SK-N-MC (cell line): ENCODE measurements at places on chromosomes 6 and 20.
A peak's percentile ranks its signal among the peaks of the same experiment; 100 is the strongest.

GRCh38 chr6:84462698-84463097 is 235.3 kb upstream of the CEP162 start:
- DNase-seq: no peak

DNA sequence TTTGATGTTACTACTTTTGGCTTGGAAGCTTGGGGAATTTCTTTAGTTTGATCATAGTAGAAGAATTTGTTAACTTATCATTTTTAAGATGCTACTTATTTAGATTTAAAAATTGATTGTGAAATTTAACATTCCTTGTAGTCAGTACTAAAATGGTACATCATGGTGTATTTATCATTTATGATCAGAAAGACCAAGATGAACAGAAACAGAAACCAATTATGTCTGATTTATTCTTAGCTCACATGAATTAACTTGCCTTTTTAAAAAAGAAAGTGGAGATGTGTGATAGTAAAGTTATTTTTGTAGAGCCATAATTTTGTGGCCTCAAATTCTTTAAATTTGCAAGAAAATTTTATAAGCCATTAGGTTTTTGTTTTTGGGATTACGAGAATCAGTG is 77.6 kb downstream of the LIN28B start:
- DNase-seq: no peak

DNA sequence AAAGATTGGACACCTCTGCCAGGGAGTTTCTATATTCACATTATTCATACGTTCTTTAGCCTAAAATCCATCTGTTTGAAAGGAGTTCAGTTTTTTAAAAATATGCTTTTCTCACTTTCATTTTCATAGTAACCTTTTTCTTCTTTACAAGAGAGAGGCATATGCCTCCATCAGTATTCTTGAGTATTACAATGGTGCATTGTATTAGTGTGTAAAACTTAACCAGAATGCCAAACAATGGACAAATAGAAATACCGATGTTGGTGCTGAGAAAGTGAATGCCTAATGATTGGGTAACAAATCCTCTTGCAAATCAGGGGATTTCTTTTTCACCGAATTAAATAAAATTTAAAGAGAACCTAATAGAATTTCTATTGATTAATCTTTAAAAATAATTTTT is 163.2 kb upstream of the LAMA2 start:
- no peak for DNase-seq

GRCh38 chr20:40489886-40490285 is 199.2 kb downstream of the MAFB start:
- DNase-seq: no peak

- no peak for DNase-seq
Measured at GRCh38 chr20:63121749-63122405, 94.1 kb downstream of the YTHDF1 start.

- DNase-seq: no peak
Measured at GRCh38 chr6:168040856-168041496, 38.0 kb downstream of the FRMD1 start.

DNA sequence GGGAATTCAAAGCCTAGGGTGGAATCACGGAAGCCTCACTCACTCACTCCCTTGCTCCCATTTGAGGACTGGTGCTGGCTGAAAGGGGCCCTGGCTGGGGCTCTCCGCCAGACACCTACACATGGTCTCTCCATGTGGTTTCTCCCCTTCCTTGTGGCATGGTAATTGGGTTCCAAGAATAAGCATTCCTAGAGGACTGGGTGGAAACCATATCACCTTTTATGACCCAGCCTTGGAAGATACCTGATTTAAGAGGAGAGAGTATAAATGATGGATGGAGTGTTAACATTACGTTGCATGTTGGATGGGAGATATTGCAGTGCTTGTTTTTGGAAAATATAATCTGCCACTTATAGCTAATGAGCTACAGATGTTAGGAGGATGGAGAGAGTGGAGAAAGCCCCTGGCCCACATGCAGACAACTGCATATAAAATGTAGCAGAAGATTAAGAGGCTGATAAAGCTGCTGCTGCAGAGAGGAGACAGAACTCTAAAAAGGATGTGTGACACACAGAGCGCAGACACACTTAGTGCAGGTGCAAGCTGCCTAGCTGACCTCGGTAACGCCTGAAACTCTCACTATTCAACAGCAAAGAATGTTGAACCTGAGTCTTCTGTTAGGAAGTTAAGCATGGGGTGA is 23.3 kb upstream of the CDKN1A start:
- DNase-seq: peak; percentile 68

DNA sequence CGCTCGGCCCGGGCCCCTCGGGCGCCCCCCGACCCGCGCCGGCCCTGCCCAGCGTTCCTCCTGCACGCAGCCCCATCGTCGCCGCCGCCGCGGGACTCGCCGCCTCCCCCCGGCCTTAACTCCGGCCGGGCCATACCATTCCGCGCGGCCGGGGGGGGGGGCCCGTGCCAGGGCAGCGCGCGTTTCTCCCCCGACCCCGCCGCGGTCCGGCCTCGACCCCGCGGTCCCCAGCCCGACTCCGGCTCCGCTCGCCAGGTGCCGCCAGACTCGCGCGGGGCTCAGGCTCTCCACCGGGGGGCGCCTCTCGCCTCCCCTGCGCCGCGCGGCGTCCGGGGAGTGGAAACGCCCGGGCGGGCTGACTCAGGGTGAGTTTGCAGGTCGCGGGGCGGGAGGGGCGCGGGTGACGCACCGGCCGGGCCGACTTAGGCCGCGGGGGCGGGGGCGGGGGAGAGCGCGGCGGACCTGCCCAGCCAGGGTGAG is at the start of gene SRXN1:
Gene SRXN1 (minus strand): TSS at position 91 of the 480 bp plus-strand sequence. CDS start 15 bp downstream, at position 76.
- DNase-seq: no peak

GRCh38 chr6:31332637-31333602 is 24.1 kb downstream of the HLA-B start:
- DNase-seq: no peak

DNA sequence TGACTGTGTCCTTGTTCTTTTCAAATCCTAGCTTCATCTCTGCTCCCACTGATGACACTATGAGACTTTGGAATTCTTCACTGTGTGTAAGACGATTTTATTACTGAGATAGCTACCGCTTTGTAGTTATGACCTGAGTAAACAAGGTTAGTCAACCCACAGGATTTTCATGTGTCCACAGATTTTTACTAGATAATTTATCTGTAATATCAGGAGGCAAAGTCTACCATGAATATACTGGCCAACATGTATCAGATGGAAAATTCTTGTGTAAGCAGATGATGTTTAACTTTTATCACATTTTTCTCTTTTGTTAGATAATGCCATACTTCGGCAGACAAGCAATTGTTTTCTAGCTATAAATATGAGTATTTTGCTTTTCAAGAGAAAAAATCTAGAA is 119.8 kb downstream of the SGK1 start:
- no peak for DNase-seq

DNA sequence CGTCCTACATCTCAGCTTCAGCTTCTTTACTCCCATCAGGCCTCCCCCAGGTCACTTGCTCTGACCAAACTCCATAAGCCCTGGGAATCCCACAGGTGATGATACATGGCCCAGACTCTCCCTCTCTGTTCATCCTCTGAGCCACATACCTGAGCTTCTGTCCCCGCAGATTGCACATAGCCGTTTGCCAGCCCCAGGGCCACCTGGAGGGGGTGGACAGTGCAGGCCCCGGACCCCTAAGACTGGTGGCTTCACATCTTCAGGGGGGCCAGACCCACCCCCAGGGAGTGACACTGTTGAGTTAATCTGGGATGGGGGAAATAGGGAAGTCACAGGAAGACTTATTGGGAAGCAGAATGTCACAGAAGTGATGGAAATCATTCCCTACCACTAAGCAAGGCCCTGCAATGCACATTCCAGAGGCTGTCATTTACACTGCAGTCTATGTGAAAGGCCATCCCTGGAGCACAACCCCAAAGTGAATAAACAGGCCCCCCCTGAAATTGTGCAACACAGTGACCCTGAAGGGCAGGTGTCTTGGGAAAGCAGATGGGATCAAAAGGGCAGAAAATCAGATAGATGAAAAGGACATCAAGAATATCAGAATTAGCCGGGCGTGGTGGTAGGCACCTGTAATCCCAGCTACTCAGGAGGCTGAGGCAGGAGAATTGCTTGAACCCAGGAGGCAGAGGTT is 2.2 kb downstream of the RXRB start:
- DNase-seq: no peak

- no peak for DNase-seq
Measured at GRCh38 chr20:43971267-43971666, 56.6 kb downstream of the TOX2 start.

- DNase-seq: no peak
Measured at GRCh38 chr6:83073615-83074014, 6.1 kb downstream of the DOP1A start.

- no peak for DNase-seq
Measured at GRCh38 chr6:99492092-99492491, 23.1 kb downstream of the USP45 start.

- DNase-seq: no peak
Measured at GRCh38 chr6:24836109-24836508, 37.4 kb upstream of the ARMH2 start.

- no peak for DNase-seq
Measured at GRCh38 chr6:40148882-40149573, 214.8 kb upstream of the MOCS1 start.

- DNase-seq: no peak
Measured at GRCh38 chr6:135935941-135936601, 84.6 kb downstream of the PDE7B start.

DNA sequence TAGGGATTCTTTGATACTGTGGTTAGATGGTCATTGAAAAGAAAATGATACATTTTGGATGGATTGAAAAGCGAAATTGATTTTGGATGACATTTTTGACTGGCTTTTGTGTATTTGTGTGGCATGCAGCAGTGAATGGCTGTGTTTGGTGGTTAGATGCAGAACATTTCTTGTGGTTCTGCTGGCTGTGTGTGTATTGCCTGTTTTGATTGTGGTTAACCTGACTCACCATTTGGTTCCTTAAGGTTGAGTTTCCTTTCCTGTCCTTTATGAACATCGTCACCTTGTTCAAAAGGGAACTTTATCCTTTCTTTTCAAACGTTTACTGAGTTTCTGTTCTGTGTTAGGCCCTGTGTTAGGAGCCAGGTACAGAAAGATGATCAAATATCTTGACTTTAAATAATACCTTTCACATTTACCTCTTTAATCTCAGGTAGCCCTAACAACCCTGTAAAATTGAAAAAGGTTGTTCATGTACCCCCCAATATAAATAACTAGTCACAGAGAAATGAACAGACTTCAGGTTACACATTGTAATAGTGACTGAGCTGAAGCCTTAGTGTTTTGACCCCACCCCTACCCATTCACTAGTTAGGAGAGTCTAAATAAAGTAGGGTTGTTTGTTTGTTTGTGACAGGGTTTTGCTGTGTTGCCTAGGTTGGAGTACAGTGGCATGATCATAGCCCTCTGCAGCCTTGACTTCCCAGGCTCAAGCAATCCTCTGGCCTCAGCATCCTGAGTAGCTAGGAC is 23.8 kb downstream of the ANKS1A start:
- DNase-seq: no peak

DNA sequence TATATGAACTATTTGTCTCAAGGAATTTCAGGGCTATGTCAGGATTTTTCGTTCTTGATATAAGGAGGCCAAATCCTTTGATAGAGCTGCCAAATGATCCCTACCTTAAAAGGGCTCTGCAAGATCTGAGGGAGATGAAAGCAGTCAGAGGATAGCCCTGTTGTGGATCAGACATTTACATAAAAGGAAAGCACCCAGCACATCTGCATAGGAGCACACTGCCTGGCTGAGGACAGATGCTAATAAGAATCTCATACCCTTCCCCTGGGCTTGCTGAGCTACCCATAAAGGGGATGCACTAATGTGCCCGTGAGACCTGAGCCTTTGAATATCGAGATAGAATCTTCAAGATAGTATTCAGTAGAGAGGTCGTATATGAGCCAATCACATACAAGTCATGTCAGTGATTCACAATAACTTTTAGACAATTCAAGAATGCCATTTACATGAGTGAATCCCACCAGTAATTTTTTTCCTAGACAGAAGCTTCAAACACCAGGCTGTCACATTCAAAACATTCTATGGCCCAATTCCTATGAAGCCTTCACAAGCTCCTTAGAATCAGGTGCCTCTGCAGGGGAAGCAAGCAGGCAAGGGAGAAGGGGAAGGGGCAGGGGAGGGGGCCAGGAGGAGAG is 71.1 kb downstream of the STMND1 start:
- no peak for DNase-seq

- peak; percentile 93 for DNase-seq
Measured at GRCh38 chr6:118187568-118188164, 280.6 kb downstream of the SLC35F1 start.

DNA sequence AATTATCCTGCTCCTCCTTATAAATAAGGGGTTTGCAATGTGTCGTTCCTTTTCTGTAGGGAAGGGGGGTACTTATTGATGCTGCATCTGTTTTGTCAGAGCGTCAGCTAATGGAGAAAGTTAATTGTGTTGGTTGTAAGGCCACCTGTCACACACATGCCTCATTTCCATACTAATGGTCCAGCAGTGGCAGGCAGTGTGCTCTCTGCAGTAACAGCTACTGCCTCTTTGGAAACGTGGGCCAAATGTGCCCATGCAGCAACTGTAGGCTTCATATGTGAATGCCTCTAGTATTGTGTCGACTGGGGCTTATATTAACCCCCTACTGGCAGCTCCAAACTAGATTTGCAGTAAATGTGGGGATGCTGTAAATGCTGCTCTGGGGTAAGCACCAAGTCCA is 56.3 kb upstream of the OLIG3 start:
- no peak for DNase-seq

DNA sequence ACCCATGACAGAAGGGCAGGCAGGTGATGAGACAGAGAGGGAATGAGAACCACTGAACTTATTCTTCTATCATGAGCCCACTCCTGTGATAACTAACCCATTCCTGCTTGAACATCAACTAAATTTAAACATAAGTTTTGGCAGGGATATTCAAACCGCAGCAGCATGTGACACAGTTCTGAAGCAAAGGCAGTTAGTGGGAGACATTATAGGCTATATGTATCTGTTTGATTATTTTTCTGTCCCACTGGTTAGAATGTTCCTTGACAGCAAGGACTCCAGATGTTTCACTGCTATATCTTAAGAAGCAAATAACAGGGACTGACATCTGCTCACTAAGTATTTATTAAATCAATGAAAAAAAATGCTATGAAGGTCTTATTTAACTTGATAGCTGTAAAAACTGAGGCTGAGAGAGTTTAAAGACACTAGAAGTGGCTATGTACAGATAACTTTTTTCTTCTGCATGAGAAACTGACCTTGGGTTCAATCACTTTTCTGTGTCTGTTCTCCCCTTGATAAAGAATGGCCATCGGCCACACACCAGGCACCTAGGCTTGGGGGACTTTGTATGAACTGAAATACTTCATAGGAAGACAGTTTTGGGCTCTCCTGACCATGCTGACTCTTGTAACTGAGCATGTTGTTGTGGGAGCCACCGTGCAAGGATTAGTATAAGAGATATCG is 90.9 kb downstream of the CEP162 start:
- no peak for DNase-seq

DNA sequence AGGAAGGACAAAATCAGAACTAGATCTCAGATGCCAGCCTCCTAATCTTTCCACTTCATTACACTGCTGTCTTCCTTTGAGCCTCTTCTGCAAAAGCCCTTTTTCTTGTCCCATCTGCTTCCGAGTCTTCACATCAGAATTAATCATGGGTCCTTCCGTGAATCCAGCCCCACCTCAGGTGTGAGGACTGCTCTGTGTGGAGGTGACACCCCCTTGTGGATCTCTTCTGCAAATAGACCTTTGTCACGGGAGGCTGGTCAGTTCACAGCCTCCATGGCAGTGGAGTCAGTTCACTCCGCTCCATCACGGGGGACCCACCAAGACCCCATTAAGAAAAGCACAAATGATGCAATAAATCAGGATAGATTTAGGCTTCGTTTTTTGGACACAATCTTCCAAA is 171.1 kb downstream of the ADAT2 start:
- no peak for DNase-seq

GRCh38 chr6:54856129-54856528 is 9.6 kb downstream of the FAM83B start:
- no peak for DNase-seq
